ENCODE measurements at places on chromosomes 7 and 10. TPM values are rescaled to one million over a fixed set of nuclear protein-coding genes. Genes with fewer than 3 reads are reported as not detected.

DNA sequence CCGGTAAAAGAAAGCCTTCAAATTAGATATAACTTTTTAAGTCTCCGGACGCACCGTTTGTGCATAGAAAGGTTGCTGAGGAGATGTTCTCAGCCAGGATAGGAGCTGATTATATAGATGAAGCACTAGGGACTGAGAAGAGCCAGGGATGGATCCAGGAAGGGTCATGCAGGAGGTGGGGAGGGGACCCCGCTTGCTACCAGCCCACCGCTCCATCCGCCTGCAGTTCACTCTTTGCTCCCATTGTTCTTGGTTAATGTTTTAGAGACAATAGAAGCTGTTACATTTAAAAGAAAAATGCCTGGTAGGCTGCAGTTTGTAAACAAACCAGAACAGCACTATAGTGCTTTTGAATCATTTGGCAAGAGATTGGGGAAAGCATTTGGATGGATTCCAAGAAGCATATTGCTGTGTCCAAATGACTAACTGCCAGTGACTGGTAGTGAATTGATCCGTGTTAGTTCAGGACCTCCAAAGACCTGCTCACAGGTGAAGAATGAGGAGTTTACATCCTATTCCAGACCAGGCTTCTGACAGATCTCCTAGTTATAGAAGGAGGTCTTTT, 175.9 kb upstream of the TAC1 start:
- DNase-seq = no peak

MNX1 gene
- total RNA-seq = not detected

CPA1 gene
- total RNA-seq = 3.8 TPM

RALA gene
- total RNA-seq = 31.1 TPM

- no peak for DNase-seq
These were observed 645.9 kb downstream of the ARL4A start for GRCh38 chr7:13333371-13333770.

AKR1C8 gene
- not detected for total RNA-seq

DNA sequence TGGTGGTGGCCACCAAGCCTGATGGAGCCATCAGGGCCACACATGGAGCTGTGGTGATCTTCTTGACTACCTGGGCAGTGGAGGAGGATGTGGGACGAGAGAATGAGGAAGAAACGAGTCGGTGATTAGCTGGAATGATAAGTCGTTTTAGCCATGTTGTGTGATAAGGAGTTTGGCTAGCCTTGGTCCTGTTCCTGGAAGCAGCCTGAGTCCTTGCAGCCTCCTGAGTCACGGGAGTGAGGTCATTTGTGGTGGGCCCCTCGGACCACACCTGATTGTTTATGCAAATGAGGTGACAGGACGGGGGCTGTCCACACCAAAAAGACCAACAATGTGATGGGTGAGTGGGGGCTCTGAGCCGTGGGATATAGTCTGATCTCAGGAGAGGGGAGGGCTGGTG, 554.4 kb downstream of the PTPRN2 start:
- DNase-seq = no peak

DNA sequence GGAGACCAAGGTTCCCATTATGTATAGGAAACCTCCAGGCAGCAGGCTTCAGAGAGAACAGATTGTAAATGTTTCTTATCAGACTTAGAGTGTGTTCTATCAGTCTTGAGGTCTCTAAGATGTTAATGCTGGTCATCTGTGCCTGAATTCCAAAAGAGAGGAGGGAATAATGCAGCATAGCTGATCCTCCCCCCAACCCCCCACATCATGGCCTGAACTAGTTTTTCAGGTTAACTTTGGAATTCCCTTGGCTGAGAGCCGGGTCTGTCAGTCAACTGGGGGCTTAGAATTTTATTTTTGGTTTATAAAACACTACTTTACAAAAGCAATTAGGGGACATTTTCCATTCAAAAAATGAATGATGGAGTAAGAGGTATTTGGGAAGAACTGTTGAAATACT, 184.3 kb downstream of the NEBL start:
- no peak for DNase-seq

Measured in uterus (tissue), 4 donors.